Activated CD8-positive, alpha-beta memory T cell treated with anti-CD3 and anti-CD28 coated beads for 1 hour (primary cell): ENCODE measurements at places on chromosomes 7 and 10.

GRCh38 chr10:30774261-30774660 is 144.7 kb upstream of the LYZL2 start:
- no peak for DNase-seq

DNA sequence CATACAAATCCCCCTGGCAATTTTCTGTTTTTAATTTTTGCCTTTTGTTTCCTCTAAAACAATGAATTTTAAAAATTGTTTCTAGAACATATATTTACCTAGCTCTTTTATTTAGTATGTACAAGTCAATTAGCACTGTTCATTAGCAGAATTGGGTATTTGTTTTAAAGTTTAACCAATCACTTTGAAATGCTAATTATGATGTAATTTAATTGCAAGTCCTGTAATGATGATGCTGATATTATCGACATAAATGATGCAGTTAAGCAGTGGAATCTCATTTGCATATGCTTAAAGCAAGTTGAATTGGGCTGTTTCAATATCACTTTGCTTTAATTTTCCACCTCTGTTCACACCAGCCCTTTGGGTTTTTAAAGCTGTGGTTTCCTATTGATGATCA is 2.7 kb downstream of the FOXP2 start:
- no peak for DNase-seq

GRCh38 chr10:6052247-6053221 is 9.6 kb downstream of the IL2RA start:
- peak; percentile 51 for DNase-seq

GRCh38 chr7:128742206-128742605 is 3.0 kb downstream of the CALU start:
- DNase-seq: no peak

GRCh38 chr7:50771120-50772002 is 11.3 kb downstream of the GRB10 start:
- DNase-seq: no peak

DNA sequence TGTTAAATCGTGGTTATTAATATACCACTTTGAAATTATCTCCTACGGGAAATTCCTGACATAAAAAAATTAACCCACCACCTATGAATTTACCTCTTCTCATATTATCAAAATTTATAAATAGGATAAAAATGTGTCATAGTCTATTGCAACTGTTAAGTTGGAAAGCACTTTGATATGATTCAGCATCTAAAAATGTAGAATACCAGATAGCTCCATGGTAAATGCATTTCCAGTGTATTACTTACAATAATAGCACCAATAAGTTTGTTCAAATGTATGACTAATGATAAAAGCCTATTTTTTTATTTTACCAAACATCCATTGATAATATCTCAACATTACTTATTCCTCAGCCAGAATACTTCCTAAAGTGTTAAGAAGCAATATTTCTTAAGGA is 13.6 kb upstream of the KCND2 start:
- DNase-seq: no peak
